ENCODE measurements at places on chromosomes 3 and 15.

DNA sequence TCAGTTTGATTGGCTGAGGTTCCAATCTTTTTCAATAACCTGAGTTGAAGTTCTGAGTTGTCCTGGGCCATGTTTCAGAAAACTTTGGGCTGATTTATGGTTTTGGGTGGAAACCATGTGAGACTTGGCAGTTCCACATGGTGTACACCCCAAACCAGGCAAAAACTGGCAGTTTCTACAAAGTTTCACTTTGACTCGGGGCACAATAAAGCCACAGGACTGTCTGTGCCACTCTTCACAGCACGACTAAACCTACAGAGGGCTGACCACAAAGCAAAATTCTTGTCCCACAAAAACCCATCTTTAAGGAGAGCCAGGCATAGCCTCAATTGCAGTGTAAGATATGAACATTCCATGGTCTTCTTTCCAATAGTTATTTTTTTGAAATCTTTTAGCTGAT is 155.0 kb downstream of the DUT start:
- DNase-seq = no peak

GRCh38 chr3:145760036-145760435 is 400.9 kb downstream of the PLOD2 start:
- DNase-seq = no peak

DNA sequence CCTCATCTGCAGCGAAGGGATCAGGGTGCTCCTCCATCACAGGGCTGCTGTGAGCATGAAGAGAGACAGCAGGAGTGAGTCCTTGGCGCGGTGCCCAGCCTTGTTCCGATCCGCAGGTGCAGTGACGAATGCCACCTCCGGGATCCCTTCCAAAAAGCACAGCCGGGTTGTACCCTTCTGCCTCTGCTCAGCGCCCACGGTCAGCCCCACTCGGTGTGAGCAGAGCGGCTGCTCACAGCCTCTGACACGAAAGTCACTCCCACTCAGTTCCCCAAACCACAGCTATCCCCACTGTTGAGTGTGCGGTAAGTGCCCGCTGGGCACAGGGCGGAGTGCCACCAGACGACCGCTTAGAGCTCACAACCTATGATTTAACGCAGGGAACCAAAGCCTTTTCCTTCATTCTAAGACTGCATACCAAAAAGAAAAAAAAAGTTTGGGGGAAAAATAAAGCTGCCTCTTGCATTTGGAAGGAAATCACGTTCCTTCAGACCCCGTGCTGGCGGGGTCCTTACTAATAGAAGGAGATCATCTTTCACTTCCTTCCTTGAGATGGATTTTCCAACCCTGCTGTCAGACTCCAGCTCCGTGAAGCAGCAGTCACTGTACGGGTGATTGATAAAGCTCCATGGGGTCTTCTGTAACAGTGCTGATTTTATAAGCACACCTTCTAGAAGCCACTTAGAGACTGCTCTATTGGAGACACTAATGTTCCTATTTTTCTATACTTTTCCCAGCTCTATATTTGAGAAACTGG is 34.7 kb upstream of the TUBGCP5 start:
- no peak for DNase-seq

DNA sequence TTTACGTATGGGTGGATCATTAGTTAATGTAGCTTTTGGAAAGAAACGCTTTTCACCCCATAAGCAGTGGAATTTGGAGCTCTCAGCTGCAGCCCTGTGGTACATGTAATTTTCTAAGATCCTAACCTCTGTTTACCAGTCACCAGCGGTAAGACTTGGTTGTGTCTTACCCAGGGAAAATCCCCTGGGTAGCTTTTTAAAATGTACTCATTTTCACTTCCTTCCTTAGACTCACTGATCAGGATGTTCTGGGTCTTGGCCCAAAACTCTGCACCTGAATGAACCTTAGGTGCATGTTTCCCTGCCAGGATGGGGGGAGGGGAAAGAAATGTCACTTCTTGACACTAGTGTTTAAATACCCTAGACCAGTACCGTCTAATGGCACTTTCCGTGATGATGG is 605.2 kb downstream of the MAGI1 start:
- DNase-seq = no peak

- DNase-seq = peak; percentile 19
Measured at GRCh38 chr3:24680214-24680967, 185.7 kb upstream of the THRB start.

DNA sequence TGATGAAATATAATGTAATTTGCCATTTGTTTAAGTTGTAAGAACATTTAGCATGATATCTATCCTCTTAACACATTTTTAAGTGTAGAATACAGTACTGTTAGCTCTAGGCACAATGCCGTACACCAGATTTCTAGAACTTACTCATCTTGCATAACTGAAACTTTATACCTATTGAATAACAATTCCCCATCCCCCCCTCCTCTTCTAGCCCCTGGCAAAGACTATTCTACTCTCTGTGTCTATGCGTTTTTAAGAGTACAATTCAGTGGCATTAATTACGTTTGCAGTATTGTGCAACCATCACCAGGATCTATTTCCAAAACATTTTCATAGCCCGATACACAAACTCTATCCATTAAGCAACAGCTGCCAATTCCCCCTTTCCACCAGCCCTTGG is 261.7 kb downstream of the PLOD2 start:
- DNase-seq = no peak

DNA sequence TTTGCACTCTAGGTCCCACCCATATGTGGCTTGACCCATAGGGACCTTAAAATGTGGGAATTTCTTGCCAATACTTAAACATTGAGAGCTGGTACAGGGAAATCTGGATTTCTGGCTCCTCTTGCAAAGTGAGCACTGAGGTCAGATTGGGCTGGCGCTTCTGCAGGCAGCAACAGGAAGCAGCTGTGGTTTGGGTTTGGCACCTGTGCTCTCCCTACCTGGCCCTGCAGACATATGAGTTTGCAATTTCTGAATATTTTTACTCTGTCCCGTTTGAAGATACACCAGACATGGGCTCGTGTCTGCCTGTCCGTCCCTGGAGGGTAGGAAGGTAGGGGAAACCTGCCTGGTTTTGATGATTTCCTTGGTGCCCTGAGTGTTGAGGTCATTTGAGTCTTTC is 74.8 kb upstream of the SEC13 start:
- no peak for DNase-seq

DNA sequence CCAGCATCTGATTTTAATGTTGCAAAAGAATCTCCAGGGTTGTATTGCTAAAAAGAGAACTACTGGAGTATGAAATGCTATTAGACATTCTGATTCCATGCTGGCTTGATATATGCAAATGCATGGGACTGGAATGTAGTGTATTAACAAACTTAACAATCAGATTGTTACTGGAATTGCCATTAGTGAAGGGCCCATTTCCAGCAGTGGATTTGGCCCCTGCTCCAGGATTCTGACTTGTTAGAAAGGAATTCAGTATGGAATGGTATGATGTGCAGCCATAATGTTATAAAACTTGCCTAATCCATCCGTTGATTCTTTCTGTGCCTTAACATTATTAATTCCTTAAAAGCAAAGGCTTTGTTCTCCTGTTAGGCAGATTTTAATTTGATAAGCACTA is 7.9 kb downstream of the ARRDC4 start:
- no peak for DNase-seq

- no peak for DNase-seq
Measured at GRCh38 chr15:90394748-90395442, 6.9 kb downstream of the IQGAP1 start.

DNA sequence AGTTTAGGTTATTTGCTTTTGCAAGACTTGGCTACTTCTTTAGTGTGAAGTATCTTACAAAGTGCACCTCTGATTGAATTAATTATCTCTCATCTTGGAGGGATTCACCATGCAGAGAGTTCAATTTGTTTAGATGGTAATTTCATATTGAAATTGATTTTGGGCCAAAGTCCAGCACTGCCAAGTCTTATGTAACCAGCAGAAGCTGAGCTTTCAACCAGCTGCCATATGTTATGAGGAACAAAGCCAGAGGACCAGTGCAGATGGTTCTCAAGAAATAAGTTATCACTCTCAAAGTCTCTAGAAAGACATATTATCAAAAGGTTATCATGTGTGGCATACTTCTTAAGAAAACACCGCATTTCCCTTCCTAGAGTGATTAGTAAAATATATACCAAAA is 29.0 kb downstream of the ABHD6 start:
- no peak for DNase-seq

- no peak for DNase-seq
Measured at GRCh38 chr3:42517117-42517516, 14.7 kb downstream of the VIPR1 start.

- DNase-seq = no peak
Measured at GRCh38 chr3:100424261-100424660, 22.9 kb downstream of the LNP1 start.

Measured in stimulated activated naive CD4-positive, alpha-beta T cell treated with Interleukin-2 at 50 U/mL for 16 hours (primary cell).